CD4-positive, alpha-beta T cell treated with Interleukin-17A for 1 hour (primary cell): ENCODE measurements at places on chromosomes 11 and 22.
A peak's percentile ranks its signal among the peaks of the same experiment; 100 is the strongest.

DNA sequence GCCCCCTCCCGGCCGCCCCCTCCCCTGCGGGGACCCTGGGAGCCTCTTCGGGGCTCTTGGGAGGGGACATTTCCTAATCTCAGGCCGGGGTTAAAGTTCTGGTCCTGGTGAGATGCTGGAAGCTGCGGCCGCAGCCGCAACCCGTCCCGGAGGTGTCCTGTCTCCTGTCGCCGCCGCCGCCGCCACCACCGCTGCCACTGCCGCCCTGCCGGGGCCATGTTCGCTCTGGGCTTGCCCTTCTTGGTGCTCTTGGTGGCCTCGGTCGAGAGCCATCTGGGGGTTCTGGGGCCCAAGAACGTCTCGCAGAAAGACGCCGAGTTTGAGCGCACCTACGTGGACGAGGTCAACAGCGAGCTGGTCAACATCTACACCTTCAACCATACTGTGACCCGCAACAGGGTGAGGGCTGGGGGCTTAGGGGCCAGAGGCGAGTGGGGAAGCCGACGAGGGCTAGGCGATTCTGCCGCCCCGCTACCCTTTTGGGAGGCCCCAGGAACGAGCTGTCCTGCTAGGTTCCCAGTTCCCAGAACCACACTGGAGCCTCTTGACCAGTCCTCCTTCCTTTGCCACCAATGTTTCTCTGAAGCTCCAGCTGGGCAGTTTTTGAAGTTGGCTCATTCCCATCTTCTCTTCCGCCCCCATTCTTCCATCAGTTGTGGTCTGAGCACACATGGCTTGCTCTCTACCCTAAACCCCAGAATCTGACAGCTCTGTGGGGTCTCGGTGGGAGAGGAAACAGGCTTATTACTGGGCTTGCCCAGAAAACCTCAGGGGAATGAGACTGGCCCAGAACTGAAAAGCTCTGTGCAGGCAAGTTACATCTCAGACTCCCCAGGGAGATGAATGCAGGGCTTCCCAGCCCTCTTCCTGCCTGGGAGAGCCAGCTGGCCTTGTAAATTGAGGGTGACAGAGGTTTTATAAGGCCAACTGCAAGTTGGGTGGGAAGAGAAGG lies 781 bp downstream of the SIDT2 start:
- DNase-seq, result peak; percentile 60

- DNase-seq, result peak; percentile 74
Observed at GRCh38 chr11:71452199-71453036, 585 bp upstream of the NADSYN1 start.

DNA sequence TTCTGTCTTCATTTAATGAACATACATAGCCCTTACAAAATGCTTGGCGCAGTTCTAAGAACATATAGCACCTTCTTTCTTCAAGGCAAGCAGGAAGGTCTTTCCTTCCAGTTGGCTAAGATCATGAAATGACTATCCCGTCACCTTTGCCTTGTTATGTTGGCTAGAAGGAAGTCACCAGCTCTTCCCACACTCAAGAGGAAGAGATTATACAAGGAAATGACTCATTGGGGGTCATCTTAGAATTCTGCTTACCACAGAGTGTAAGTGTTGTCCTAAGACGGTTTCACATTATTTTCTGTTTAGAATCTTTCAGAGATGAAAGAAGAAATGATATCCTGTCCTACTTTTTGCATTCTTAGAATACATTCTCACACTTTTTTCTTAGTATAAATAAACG lies 808.0 kb upstream of the LUZP2 start:
- peak; percentile 3 for DNase-seq

DNA sequence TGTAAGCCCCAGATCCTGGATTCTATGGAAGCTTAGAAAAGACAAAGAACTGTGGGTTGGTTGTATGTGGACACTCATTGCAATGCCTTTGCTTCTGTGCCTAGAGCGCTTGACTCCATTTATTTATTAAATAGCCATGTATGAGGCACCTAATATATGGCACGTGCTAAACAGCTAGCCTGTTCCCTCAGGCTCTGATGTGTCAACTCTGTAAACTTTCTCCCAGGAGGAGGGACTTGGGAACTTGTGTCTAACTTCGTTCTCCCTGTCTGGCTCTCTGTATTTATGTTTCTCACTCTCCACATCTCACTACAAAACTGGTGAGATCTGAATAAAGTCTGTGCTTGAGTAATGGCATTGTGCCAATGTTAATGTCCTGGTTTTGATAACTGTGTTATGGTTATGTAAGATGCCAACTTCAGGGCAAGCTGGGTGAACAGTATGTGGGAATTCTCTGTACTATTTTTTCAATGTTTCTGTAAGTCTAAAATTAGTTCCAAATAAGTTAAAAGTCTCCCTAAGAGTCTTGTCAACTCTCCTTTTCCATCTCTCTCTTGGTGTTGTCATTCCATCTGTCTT lies 34.1 kb upstream of the ZBTB16 start:
- DNase-seq, result no peak

DNA sequence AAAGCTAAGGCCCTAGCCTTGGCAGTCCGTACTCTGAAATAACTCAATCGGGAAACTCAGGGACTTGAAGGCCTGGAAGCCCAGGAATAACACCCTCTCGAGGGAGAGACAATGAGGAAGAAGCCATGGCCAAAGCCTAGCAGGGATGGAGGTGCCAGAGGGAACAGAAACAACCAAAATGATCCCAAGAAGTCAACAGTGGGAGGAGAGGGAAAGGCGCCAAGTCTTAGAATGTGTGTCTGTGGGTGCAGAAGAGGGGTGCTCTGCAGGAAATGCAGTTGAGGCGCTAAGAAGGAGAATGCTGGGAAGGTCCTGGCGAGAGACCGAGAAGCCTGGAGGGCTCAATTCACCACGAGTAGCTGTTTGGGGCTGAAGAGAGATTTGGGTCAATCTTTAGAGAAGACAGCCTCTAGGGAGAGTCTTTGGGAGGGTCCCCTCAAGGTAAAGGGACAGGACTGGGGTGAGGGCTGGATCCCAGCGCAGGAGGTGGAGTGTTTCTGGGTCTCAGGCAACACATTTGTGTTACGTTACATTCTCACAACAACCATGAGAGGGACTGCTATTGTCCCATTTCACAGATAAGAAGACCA lies 760 bp upstream of the MAPK8IP1 start:
- no peak for DNase-seq

DNA sequence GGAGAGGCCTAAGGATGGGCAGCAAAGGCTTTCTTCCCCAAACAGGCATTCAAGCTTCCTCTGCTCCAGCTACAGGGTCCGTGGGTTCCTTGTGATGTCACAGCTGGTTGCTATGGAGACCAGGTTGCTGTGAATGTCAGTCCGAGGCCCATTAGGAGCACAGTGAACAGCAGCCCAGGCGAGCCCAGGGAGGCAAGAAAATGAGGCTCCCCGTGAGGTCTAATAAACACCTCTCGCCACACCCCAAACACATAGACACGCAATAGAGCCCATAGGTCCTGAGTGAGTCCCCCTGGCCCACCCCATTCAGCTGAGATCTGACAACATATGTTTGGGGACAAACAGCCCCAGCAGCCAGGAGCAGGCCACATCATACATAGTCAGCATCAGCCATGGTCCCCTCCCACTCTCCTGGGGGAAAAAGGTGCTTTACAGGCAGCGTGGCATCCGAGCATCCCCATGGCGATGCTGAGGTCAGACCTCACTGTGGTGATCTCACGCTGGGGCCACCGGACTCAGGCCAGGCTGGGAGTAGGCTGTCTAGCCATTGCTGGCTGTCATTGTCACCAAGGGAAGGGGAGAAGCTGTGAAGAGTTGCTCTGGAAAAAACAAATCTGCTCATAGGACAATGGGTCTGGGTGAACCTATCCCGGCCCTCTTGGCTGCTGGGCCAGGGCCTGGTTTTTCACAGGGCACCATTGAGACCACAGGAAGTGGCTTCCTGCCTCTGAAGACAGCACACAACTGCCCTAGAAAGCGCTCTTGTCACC lies 23.1 kb upstream of the TP53I11 start:
- no peak for DNase-seq

DNA sequence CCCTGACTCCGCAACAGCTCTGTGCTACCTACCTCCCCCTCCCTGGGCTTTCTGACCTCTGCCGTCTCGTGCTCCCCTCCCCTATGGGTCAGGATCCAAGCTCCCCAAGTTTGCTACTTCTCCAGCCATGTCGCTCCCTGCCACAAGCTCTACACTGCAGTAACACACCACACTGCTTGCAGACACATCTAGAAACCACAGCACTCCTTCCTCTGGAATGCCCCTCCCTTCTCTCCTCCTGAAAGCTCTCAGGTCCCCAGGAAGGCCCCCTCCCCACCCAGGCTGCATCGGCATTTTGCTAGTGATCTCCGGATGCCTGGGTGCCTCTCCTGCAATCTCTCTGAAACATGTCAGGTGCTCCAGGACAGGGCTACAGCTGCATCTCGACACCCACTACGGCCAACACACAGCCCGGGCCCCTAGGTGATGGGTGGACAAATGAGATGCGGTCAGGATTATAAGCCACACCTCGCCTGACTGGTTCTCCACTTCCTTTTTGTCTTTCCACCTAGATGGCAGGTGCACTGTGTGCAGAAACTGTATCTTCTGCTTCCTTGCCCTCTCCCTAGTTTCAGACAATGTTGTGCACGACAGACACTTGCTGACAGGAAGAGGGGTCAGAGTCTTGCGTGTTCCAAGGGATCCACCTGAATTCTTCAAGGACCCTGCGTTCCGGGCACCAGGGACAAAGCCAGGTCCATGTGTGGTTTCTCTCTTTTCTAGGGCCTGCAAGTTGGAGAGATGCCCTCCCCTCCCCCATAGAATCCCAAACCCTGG lies 22.9 kb downstream of the RPUSD4 start:
- no peak for DNase-seq
